Activated T-cell treated with anti-CD3 and anti-CD28 coated beads for 4 hours (primary cell): ENCODE measurements at places on chromosomes 12 and 14.

DNA sequence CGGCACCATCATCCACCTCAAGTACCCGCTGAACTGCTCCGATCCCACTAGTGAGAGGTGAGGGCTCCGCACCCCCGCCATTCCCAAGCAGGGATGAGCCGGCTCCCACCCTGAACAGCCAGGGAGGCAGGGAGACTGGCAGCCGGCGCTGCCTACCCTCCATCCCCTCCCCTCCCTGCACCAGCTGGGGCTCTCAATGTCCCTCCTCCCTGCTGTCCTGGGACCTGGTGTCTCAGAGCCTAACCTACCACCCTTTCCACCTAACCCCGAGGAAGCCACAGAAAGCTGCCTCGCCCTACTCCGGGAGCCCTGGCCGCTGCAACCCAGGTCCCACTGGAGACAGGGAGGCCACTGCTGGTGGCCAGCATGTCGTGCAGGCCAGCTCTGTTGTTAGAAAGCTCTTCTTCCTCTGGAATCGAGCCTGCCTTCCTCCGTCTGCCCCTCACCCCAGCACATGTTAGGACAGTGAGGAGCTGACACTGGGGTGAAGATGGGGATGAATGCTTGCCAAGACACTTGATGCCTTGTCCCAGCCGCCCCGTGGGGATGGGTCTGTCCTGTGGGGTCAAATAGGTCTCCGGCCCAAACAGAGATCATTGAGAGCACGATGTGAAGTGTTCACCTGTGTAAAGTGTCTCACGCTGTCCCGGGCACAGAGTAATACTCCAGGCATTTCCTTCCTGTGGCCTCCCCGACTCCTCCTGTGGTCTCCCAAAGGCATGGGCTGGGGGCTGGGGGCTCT is 1.1 kb downstream of the PTPN6 start:
- no peak for DNase-seq

GRCh38 chr12:29346769-29347421 is 34.1 kb downstream of the ERGIC2 start:
- DNase-seq = no peak

GRCh38 chr14:88947646-88948598 is 123.5 kb downstream of the TTC8 start:
- no peak for DNase-seq

DNA sequence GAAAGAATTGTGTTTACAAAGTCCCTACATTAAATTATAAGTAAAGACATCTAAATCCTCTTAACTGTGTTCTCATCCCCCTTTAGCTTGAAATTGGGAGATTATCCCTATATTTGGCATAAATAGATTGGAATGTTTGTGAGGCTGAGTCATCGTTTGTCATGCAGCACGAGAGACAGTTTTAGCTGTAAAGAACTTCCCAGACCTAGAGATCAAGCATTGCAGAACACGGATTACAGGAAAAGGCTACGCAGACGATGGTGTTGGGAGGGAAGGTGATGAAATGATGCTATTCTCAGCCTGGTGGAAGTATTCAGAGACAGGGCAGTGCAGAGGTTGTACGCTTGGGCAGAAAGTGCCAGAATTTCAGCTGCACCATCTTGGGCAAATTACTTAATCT is 93.8 kb downstream of the PTPRB start:
- no peak for DNase-seq

- no peak for DNase-seq
These were observed 114.7 kb upstream of the CRY1 start for GRCh38 chr12:107207931-107208525.

DNA sequence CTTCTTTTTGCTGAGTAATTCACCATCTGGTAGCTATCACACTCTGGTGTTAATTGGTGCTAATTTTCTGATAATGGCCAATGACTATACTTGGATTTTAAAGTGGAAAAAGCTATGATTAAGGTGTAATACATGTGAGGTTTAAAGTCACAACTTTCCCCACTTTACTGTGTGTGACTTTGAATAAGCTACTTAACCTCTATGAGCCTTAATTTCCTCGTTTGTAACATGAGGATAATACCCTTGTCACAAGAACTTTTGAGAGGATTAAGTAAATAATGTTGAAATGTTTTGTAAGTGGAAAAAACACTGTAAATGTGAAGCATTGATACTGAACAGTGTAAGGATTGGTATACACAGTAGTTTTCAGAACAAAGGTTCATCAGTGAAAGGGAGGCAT is 65.3 kb downstream of the MSRB3 start:
- DNase-seq = no peak

- no peak for DNase-seq
These were observed 130.7 kb downstream of the OTOGL start for GRCh38 chr12:80230068-80230467.
